ENCODE measurements at places on chromosomes 11 and 22. TPM values are rescaled to one million over a fixed set of nuclear protein-coding genes. Genes with fewer than 3 reads are reported as not detected.

DNA sequence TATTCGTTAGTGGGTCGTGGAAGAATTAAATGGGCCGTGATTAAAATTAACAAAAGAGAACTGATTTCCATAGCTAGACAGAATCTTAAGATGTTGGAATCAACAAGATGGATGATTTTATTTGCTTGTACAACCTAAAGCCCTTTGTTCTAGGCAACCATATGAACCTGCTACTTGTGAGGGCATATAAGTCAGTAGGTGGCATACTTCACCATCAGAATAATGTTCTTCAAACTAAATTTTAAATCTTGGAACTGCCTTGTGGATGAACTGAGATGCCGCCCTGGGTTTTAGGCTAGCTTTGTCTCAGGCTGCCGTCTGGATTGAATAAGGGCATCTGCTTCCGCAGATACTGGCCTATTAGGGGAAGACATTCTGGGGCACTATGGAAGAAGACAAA, 40.9 kb downstream of the CSRP3 start:
- no peak for DNase-seq

DNA sequence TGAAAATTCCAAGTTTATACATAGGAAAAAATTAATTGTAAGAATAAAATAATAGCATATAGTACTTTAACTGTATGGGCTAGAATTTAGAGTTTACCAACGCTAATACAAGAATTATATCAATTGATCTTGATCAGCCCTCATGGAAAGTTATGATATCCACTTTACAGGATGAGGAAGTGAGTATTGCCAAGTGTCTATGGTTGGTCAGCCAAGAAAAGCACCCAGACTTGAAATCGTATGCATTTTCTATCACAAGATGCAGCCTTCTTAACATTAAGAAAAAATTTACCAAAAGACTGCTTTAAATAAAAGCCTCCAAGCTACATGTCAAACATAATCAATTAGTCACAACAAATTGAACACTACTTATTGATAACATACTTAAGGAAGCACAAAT, 53.0 kb downstream of the DDI1 start:
- no peak for DNase-seq

DNA sequence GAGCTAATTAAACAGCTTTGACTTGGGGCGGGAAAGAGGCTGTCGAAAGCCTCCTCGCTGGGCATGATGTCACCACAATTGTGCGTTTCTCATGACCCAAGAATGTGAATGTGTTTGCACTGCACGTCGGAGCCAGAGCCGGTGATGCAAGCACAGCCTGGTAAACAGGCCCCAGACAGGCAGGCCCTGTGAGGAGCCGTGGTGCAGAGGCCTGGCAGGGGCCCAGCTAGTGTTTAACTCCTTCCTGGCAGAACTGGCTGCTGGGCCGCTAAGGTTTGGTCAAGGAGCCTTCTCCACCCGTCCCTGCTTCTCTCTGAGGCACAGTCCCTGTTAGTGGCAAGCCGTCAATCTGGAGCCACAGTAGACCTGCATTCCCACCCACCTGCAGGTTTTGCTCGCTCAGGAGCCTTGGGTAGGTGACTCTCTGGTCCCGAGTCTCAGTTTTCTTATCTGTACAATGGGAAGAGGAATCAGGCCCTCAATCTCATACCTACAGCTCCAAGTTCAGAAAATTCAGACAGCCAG, 25.4 kb upstream of the SMTN start:
- peak; percentile 8 for DNase-seq

DNA sequence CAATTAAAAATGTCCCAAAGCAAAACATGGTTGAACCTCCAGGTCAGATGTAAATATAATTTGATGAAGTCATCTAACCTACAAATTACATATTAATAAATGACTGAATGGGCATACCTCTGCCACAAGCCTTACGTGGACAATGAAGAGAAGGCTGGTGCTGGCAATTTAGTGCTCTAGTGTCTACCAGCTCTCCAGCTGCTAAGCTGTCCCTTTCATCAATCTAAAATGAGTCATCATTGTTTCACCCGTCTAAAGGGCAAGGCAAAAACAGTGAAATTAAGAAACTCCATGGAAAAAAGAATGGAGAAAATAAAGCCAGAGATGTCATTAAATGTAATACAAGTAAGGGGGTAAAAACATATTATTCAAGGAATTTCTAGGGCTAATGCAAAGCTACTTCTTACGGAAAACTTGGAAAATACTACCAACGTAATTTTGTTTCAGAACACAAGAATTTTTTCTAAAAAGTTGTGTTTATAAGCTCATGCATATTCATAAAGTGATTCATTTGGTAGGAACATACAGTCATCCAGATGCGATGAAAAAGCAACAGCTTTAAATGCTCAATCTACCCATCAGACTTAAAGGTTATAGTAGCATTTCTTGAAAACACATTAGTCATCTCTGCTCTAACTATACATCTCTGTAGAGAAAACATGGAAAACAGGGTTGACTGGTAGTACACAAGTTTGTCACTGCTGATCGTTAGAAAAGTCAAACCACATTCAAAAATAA, 71.5 kb downstream of the SIK3 start:
- no peak for DNase-seq

The YAP1 gene
- total RNA-seq, result 18.7 TPM
